Left renal pelvis (tissue), 4 donors: ENCODE measurements at places on chromosomes 16 and 17.

- DNase-seq, result no peak
Observed at GRCh38 chr17:69388822-69389442, 25.6 kb upstream of the MAP2K6 start.

DNA sequence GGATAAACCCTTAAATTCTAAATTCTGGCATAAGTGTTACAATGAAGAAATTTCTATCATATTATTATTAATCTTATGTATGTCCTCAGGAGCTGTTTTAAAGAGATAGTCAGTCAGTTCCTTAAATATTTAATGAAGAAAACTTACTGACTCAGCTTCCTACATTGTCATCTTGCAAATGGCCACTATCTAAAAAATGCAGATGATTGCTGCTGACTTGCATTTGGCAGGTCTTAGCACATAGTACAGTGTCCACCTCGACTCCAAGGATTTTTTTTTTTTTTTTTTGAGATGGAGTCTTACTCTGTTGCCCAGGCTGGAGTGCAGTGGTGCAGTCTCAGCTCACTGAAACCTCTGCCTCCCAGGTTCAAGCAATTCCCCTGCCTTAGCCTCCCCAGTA lies 55.1 kb upstream of the CORO6 start:
- no peak for DNase-seq

DNA sequence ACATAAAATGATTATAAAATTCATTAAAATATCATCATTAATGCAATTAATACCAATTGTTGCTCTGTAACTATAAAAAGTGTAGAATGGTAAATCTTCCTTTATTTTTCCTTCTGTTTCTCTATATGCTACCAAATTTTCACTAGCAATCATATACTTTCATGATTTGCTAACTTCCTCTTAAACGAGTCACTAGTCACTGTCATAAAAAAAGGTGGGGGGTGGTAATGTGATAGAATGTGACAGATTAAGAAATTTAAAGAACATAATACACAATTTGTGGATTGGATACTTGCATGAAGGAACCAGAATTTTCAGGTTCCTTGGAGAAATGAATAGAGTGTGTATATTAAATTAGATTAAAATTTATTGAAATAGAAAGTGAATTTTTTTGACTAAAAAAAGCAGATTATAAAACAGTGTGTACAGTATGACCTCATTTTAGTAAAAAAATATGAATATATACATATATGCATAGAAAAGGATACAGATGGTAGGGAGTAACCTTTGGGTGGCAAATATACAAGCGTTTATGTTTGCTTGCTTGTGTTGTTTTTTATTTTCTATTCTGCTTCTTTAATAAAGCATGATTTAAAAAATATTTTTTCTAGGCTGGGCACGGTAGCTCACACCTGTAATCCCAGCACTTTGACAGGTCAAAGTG lies 56.7 kb upstream of the C17orf78 start:
- DNase-seq, result no peak

GRCh38 chr17:6305613-6306360 lies 129.1 kb downstream of the AIPL1 start:
- DNase-seq, result no peak

DNA sequence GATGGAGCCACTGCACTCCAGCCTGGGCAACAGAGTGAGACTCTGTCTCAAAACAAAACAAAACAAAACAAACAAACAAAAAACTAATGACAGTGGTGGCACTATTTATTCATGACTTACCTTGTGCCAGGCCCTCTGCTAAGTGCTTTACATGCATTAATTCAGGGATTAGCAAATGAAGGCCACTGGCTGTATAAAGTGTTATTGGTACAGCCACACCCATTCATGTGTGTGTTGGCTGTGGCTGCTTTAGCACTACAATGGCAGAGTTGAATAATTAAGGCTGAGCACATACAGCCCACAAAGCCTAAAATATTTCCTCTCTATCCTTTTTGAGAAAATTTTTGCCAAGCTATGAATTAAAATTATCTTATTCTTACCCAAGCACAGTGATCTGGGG lies 531.8 kb upstream of the CDH5 start:
- no peak for DNase-seq

DNA sequence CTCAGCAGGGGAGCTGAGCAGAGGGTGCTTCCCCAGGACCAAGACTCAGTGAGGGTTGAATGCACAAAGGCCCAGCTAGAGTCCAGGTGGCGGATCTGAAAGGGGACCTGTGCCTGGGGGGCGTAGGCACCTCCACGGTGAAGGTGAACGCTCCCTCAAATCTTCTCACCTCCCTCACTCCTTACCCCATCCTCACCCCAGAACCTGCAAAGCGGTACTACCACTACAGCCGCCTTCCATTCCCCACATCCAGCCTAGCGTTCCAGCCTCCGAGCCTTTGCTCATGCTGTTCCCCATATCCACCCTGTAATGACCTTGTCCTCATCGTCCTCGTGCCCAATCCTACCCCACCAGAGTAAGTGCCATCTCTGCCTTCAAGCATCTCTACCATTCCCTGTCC lies 30.6 kb downstream of the TRPV3 start:
- no peak for DNase-seq

DNA sequence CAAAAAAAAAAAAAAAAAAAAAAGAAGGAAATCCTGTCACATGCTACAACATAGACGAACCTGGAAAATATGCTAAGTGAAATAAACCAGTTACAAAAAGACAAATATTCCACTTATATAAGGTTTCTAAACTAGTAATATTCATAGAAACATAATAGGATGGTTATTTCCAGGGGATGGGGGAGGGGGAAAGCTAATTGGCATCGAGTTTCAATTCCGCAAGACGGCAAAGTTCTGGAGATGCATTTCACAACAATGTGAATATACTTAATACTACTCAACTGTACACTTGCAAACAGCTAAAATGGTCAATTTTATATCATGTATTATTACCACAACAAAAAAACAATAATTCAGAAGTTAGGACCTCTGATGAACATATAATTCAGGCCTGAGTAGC lies 37.9 kb upstream of the ABCA9 start:
- DNase-seq, result no peak
